Bone marrow (tissue), 2 donors: ENCODE measurements at places on chromosomes 2 and 18.
A peak's percentile ranks its signal among the peaks of the same experiment; 100 is the strongest.

GRCh38 chr2:240136013-240136670, at the start of gene COPS9:
Gene COPS9 (minus strand): TSS chr2:240136305. CDS start chr2:240136284, 21 bp downstream.
- DNase-seq: peak; percentile 60

DNA sequence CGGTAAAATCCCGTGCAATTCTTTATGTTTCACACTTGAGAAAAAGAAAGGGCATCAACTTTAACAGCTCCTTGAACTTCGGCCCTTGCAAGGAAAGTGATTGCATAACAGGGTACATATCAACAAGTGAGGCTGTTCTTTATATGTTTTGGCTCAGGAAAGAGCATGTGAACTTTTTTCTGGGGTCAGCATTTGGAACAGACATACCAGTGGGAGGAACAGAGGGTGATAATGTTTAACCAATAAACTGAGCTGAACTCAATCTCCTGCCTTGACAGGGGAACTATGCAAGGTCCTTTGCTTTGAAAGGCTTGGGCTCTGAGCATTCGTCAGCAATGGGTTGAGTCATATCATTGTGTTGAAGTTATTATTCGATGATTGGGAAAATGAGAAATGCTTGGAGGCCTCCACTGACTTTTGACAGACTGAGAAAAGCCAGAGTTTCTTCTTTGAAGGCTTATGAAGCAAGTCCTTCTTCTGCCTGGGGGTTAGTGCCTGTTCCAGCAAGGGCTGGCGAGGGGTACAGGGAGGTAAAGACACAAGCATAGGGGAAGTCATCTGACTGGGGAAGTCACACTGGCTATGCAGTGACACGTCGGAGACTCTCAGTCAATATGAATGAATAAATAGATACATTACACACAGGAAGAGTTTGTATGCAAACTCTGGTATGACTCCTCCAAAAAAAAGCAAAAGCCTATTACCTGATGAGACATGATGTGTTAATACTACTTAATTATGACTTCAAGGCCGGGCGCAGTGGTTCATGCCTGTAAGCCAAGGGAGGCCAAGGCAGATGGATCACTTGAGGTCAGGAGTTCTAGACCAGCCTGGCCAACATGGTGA, 57.2 kb downstream of the CYB5A start:
- DNase-seq: no peak

- DNase-seq: no peak
Observed at GRCh38 chr2:217949447-217949846, 53.3 kb downstream of the TNS1 start.

- no peak for DNase-seq
Observed at GRCh38 chr2:43375746-43376522, 149.5 kb upstream of the ZFP36L2 start.

- no peak for DNase-seq
Observed at GRCh38 chr2:228503731-228504130, 322.2 kb upstream of the SPHKAP start.

- DNase-seq: no peak
Observed at GRCh38 chr2:43518181-43518580, 77.7 kb downstream of the THADA start.

DNA sequence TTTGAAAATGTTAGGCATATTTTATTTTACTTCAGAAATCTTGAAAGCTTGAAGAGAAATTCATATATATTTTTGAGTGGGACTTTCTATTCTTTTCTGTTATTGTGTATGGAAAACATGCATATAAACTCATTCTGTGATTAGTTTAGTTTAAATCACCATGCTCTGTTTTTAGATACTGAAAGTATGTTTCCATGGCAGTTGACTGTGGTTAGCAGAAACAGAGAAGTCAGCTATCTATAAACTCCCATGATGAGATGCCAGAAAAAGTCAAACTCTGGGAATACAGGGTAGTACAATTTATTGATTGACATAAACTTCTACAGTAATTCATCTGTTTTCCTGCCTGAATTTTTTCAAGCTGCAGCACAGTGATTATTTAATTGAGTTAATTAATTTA, 905.3 kb upstream of the VRK2 start:
- DNase-seq: no peak

- no peak for DNase-seq
Observed at GRCh38 chr18:11736656-11737055, 47.6 kb downstream of the GNAL start.

- no peak for DNase-seq
Observed at GRCh38 chr18:9669016-9669415, 39.1 kb upstream of the RAB31 start.

DNA sequence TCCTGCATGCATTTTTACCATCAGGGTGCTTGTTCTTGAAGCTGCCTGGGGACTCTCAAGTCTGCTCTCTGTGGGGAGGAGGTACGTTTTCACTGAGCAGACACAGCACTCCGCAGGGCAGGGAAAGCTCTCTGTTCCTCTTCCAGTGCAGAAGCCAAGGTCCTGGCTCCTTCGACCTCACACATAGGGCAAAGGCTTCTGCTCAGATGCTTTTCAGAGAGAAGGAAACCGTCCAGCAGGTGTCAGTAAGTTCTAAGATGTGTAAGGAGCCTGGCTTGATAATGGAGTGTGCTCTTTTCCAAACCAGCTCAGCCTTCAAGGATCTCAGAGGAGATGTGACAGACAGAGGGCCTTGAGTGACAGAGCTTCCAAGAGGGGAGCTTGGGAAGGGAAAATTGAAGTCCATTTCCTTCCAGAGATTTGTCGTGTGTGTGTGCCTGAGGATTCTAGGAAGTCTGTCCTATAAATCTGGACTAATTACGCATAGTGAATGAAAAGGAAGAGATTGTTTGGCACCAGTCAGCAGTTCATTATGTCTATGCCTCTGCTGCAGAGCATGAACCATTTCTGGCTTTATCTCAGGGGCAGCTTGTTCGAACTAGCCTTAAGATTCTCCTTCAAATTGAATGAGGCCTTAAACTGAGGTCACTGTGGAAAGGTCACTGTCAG, 67.3 kb upstream of the UPP2 start:
- DNase-seq: peak; percentile 76

GRCh38 chr2:78061301-78061700, 539.1 kb upstream of the LRRTM4 start:
- no peak for DNase-seq

- DNase-seq: no peak
Observed at GRCh38 chr18:777021-777420, 35.0 kb downstream of the YES1 start.

- DNase-seq: no peak
Observed at GRCh38 chr2:42910645-42911405, 118.4 kb upstream of the HAAO start.

- DNase-seq: no peak
Observed at GRCh38 chr2:3149441-3150217, 228.0 kb downstream of the EIPR1 start.

- DNase-seq: no peak
Observed at GRCh38 chr2:140355511-140356090, 1575.4 kb upstream of the NXPH2 start.

- DNase-seq: no peak
Observed at GRCh38 chr2:174664084-174664759, 66.6 kb upstream of the WIPF1 start.

DNA sequence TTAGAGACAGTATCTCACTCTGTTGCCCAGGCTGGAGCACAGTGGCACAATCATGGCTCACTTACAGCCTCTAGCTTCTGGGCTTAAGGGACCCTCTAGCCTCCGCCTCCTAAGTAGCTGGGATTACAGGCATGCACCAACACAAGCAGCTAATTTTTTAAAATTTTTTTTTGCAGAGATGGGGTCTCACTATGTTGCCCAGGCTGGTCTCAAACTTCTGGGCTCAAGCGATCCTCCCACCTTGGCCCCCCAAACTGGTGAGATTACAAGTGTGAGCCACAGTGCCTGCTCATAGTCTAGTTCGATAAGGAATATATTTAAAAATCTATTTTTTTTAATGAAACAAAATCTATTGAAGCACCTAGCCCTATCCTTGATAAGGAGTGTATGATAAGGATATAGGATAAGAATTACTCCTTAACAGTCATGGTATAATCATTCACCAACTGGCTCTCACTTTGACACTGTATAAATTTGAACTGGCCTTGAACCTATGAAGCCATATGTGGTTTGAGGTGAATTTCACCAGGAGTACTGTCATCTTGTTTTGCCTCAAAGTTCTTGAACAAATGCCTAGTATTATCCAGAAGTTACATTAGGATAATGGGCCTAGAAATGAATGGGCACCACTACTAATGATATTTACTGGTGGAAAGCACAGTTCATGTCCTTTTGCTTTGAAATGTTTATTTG, 71.1 kb downstream of the EXOC6B start:
- no peak for DNase-seq

GRCh38 chr2:101809698-101810097, 112.2 kb downstream of the MAP4K4 start:
- DNase-seq: no peak

DNA sequence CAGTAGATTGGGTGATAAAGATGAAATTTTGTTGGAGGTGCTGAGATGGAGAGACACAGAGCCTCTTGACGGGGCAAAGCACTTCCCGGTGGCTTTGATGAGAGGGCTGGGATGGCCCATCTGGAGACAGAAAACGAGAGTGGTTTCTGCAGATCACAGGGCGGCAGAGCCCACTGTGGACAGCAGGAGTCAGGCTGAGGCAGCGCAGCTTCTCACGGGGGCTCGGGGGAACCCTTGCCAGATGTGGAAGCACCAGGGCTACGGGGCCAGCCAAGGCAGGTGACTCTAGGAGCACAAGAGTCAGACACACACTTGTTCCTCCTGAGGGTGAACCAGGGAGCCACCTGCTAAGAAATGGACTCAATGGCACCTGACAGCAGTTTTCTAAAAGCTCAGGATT, 78.5 kb downstream of the TPO start:
- DNase-seq: no peak

DNA sequence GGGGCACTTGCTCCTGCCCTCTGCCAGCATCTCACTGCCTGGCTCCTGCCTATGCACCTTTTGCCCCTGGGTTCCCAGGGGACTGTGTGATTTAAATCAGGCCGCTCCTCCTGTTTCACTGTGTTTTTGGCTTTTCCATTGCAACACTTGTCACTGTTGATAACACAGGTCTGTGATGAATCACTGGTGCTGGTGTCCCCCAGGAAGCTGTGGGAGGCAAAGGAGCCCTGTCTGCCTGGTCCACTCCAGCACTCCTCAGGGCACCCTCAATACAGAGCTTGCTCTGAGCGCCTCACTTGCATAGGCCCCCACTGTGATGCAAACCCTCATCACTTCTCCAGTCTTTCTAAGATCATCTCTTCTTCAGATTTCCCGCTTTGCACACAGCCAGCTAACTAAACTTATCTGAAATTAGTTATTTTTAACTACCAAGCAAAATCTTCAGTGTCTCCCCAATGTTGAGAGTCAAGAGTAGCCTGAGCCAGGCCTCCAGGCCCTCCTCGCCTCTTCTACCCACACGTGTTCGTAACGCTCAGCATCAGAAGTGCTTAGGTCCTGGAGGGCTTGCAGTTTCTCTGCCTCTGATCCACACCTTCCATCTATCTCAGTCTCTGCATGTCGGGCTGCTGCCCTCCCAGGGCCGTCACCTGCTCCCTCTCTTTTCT, 2.8 kb downstream of the TMEM18 start:
- no peak for DNase-seq

- no peak for DNase-seq
Observed at GRCh38 chr18:26574958-26575864, 26.9 kb upstream of the KCTD1 start.

DNA sequence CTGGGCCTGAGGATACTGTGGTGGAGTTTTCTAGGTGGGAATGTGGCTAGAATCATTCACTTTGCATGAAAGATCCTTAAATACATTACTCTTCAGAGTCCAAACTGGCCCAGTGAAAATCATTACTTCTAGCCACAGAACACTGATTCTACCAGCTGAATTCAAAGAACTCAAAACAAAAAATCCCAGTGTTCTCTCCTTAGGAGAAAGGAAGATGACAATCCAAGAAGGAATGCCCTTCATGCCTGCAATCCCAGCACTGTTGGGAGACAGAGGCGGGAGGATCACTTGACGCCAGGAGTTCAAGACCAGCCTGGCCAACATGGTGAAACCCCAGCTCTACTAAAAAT, 35.2 kb downstream of the FAM228A start:
- no peak for DNase-seq

GRCh38 chr2:45859682-45860081, 208.2 kb downstream of the PRKCE start:
- DNase-seq: no peak

- DNase-seq: no peak
Observed at GRCh38 chr2:11980809-11981208, 234.4 kb downstream of the LPIN1 start.

- DNase-seq: no peak
Observed at GRCh38 chr2:130368786-130369185, 12.9 kb downstream of the PTPN18 start.

DNA sequence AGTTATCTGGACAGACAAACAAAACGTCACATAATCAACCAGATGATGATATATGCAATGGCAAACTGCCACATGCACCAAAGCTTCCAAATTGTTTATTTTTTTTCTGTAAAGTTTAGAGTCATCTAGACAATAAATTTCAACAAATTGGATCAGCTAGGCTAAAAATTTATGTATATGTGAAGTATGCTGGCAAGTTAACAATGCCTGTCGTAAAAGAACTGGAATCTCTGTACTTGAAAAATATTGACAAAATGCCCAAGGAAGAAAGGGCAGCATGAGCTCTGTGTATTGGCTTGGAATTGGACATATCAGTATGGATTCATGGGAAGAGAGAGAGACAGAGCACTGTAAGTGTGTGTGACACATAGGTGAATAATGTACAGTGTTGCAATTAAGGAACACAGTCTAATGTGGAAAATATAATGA, 309.8 kb downstream of the ERBB4 start:
- DNase-seq: no peak

DNA sequence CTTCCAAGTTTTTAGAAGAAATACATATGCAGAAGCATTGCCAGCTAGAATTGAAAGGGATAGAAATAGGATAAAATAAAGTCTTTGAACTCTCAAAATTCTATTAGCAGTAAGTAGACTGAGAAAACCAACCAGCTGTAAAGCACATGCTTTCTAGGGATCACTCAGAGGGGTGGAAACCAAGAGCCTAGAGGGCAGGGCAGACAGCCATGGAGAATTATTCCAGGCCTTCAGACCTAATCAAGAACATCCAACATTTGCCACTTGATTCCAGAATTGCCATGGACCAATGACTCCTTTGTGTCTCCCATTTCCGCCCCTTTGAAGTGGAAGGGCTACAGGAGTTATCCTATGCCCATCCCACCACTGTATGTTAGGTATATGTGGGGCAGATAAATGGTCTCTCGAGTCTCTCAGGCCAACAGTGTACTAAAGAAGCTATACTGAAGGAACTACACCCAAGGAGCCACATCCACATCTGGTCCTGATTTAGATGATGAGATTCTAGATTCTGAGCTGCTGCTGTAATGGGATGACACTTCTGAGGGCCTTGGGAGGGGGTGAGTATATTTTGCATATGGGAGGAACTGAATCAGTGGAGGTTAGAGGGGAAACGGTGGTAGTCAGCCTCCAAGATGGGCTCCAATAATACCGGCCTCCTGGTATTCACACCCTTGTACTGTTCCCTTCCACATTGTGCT, 4.0 kb downstream of the FARSB start:
- DNase-seq: no peak
